ENCODE measurements at places on chromosomes 7 and 10.

- DNase-seq: no peak
Observed at GRCh38 chr10:129523723-129524316, 56.8 kb downstream of the MGMT start.

DNA sequence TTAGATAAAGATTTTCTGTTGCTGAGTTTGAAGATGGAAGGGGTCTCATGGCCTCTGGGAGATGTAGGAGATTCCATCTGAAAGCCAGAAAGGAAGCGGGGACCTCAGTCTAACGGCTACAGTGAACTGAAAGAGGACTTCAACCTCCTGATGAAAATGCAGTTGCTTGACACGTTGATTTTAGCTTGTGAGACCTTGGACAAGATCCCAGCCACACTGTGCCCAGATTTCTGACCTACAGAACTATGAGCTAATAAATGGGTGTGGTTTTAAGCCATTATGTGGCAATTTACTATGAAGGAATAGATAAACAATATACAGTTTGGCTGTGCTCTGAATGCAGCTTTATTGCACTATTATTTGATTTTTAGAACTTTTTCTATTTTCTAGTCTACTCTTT is 342.3 kb upstream of the SEMA3D start:
- DNase-seq: peak; percentile 72

DNA sequence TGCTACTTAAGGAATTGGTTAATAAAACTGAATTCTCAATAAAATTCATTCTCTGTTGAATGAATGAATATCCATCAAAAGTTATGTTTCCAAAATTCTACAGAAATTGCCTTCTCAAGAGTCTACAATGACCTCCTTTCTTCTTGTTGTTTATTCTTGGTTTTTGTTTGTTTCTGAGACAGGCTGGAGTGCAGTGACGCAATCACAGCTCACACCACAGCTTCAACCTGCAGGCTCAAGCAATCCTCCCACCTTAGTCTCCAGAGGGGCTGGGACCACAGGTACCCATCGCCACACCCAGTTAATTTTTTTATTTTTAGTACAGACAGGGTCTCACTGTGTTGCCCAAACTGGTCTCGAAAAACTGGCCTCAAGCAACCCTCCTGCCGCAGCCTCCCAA is 97.6 kb downstream of the LMBR1 start:
- DNase-seq: no peak

DNA sequence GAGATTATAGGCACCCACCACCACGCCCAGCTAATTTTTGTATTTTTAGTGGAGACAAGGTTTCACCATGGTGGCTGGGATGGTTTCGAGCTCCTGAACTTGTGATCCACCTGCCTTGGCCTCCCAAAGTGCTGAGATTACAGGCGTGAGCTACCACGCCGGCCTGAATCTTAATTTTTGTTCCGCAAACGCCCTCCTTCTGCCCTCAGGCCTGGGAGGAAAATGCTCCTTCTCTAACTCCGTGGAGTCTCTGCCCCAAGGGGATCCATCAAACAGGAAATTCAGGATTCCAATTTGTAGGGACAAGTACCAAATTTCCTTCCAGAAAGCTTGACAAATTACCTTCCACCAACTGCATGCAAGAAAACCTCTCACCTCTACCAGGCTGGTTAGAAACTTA is 43.2 kb downstream of the RBAK start:
- DNase-seq: no peak

DNA sequence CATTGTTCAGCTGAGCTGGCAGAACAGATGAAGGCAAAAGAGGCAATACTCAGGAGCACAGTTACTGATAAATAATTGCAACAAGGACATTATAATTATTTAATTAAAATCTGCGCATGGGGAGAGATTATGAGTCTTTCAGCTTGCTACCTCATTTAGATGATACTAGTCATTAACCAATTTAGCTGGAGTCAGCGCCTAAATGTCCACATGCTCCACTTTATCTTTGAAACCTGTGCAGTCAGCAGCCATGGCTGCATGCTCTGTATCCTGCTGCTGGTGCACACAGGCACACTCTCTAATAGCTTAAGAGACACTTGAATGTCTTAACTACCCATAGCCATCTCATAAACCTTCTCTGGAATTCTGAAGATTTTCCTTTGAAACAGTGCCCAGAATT is 196.8 kb downstream of the PPP1R3A start:
- DNase-seq: no peak

GRCh38 chr10:96910488-96911395 is 78.6 kb downstream of the LCOR start:
- peak; percentile 52 for DNase-seq

DNA sequence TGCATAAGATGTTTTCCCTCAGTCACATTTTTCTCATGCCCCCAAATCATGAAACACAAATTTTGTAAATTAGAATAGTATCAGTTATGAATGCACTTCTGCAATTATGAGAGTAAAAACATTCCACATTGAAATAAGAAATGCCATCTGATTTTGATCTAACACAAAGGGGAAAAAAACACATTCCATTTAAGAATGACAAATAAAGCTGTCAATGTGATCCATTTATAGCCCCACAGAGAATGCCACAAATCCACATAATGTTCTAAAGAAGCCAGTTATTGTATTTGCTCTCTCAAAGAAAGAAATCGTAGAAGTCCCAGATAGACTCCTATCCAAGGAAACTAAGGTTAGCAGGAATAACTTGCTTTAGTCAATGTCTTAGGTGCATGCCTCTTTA is 48.7 kb upstream of the RHOBTB1 start:
- no peak for DNase-seq

GRCh38 chr7:2393706-2394105 is 9.7 kb upstream of the CHST12 start:
- no peak for DNase-seq

- DNase-seq: no peak
Observed at GRCh38 chr7:84821671-84822534, 365.0 kb downstream of the SEMA3D start.

DNA sequence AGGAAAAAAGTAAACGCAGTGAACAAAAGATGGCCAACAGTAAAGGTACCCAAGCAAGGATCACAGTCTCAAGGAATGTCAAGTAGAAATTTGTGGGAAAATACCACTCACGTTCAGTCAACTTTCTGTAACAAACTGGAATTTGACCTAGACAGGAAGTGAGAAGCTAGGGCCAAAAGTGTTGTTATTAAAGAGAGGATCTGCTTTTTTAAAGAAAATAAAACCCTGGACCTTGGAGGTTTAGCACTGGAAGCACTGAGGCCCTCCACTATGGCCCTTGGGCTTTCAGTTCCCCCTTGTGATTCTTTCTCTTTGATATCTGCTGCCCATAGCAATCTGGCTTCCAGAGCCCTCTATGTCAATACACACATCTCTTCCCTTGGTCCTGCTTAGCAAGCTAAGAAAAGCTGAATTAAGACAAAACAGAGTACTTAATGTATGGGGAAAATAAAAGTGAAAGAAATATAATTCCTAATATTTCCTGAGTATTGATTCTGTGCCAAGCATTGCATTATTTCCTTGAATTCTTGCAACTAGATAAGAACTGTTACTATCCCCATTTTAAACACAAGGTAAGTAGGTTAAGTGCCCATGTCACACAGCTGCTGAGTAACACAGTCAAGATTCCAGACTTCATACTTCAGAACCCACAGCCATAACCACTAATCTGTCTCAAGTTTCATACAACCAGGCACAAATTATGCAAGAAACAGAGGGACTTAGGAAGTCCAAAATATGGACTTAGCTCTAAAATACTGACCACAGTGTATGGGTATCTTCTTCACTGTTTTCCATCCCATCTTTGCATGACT is 2.6 kb upstream of the ZNF438 start:
- peak; percentile 93 for DNase-seq

- DNase-seq: no peak
Observed at GRCh38 chr10:37289833-37290464, 164.6 kb downstream of the ANKRD30A start.

- DNase-seq: no peak
Observed at GRCh38 chr7:18344536-18344935, 151.0 kb upstream of the HDAC9 start.

GRCh38 chr10:13349463-13350274 is 1.6 kb upstream of the SEPHS1 start:
- DNase-seq: peak; percentile 77

- DNase-seq: no peak
Observed at GRCh38 chr10:73769396-73769795, 12.5 kb upstream of the CHCHD1 start.

GRCh38 chr10:122875843-122876466 is 3.4 kb downstream of the FAM24B start:
- DNase-seq: no peak

DNA sequence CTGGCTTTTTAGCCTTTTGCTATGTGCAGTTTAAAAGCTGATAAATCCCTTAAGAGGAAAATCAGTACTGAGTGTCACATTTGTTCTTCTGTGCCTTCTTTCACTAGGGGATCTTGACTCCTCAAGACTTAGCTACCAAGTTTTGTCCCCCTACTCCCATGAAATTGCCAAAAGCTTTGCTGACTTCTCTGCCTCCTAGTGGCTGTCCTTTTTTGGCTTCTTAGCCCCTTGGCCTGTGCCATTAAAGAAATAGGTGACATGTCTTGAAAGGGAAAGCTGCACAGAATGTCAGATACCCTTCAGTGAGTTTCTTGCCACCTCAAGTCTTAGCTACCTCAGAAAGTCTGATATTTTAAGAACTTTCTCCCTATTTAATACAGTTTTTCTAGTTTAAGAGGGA is 10.5 kb downstream of the MKLN1 start:
- DNase-seq: no peak

DNA sequence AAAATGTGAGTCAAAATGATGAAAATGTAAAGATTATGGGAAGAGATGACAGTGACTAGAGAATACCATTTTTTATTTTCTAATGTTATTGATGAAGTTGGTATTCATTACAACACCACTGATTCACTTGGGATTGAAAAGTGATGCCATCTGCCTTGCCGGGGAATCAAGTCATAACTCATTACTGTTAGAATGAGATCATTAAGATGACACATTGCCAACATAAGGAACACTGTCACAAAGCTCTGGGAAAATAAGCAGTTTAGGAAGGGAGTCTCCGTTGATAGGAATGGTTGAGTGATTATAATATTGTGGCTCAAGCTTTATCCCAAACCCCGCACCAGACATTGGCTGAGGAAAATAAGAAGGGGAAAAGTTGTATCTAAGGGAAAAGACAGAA is 121.5 kb upstream of the PLPP4 start:
- peak; percentile 3 for DNase-seq

- no peak for DNase-seq
Observed at GRCh38 chr7:11768263-11768662, 63.7 kb downstream of the THSD7A start.

- DNase-seq: peak; percentile 65
Observed at GRCh38 chr10:44466236-44466635, 81.3 kb upstream of the CXCL12 start.

DNA sequence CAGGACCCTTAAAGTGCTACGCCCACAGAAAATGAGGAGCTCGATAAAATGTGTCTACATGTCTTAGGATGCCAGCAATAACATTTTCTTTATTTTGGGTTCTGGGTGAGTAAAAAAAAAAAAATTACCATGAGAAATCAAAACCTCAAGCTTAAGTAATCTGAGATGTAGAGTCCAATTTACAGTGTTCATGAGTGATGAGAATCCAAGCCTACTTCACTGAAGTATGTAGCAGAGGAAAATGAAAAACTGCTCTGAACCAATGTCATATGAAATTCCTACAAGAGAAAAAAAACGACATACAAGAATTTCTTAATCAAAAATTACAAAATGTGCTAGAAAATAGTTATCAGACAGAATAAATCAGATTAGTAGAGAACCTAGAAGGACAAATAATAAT is 274.4 kb downstream of the HTR7 start:
- DNase-seq: no peak

DNA sequence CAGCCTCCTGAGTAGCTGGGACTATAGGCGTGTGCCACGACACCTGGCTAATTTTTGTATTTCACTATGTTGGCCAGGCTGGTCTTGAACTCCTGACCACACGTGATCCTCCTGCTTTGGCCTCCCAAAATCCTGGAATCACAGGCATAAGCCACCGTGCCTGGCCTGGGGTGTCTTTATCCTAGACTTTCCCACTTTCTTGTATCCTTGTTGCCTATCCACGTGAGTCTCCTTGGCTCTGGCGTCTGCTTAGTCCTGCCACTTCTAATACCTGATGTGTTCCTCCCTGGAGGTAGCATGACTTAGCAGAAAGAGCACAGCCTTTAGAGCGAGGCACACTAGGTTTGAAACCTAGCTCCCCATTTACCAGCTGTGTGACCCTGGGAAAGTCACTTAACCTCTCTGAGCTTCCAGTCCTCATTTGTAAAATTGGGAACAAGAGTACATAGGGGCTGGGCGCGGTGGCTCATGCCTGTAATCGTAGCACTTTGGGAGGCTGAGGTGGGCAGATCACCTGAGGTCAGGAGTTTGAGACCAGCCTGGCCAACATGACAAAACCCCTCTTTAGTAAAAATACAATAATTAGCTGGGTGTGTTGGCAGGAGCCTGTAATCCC is 344.6 kb downstream of the TYW1 start:
- no peak for DNase-seq

- DNase-seq: no peak
Observed at GRCh38 chr7:145104400-145104799, 268.5 kb upstream of the TPK1 start.

- no peak for DNase-seq
Observed at GRCh38 chr10:131547129-131547799, 235.7 kb upstream of the TCERG1L start.

DNA sequence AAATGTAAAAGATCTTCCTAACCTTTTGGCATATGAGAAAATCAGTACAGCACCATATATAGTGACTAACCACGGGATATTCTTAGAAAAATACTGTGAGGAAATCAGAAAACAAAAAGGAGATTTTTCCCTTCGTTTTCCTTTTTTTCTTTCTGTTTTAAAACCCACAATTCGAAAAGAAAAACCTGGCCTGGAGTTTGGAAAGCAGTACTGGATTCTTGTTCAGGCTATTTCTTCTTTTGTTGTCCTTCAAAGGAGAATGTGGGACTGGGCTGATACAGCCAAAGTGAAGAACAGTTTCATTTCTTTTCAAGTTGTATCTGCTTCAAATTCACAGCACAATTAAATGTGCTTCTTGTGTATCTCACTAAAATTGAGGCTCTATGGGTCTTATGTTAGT is 156.8 kb upstream of the PHYHIPL start:
- peak; percentile 16 for DNase-seq
